Activated CD4-positive, alpha-beta T cell treated with anti-CD3 and anti-CD28 coated beads for 24 hours (primary cell): ENCODE measurements at places on chromosomes 2 and 18.

DNA sequence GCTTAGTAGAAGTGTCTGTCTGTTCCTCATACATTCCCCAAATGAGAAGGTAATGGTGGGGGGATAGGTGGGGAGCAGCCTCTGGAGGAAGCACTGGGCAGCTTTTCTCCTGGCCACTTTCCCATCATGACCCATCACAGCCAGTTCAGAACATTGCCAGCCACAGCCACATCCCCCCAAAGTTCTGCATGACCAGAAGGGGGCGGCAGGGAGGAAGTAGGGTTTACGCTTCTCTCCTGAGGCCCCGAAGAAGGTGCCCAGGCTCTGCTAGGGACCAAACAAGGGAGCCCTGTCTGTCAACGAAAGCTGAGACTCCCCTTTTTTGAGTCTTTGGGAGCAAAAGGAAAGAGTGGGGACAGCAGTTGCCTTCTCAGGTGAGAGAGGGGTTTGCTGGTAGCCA is 7.7 kb downstream of the IGFBP5 start:
- DNase-seq: peak; percentile 20

GRCh38 chr18:50268022-50268747 is 1.9 kb upstream of the CFAP53 start:
- peak; percentile 75 for DNase-seq

GRCh38 chr2:42663828-42664227 is 95.4 kb downstream of the MTA3 start:
- DNase-seq: no peak

DNA sequence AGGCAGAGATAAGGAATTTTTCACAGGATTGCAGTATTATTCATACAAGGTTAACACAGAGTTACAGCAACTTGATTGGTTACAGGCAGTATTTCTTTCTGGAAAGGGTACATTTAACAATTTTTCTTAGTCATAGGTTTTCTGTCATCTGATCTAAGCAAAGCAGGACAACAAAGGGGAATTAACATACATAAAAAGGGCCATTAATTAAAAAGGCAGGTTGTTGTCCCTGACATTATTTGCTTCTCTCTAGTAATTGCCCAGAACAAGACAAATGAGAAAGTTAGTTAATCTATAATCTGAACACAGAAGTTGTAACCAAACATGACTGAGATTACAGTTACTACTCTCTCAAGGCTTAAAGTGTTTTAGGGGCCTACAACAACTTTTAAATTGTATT is 291.4 kb upstream of the LRRTM4 start:
- DNase-seq: no peak

- DNase-seq: no peak
Observed at GRCh38 chr18:5972298-5972697, 77.0 kb upstream of the TMEM200C start.

DNA sequence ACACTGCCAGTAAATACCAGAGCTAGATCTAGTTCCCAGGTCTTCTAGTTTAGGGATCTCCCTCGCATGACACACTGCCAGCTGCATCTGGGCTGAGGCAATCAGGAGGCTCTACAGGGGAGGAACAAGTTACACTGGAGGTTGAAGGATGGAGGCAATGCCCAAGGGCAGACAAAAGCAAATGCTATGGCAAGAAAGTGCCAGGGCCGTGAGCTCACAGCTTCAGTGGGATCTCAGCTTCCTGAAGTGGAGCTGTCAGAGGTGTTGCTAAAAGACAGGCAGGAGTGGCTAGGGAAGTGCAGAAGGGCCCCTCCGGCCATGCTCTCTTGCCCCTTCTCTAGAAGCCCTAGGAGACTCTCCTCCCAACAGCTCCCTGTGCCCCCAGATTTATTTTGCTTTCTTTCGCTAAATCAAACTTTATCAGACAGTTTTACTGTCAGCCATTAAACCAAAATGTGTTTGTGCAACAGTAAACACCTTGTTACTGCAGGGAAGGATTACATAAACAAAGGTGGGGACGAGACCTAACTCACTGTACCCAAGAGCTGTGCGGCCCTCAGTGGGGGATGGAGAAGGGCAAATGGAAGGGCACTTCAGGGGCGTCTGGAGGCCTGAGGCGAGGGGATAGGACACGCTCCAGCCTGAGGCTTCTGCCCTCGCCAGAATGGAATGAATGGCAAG is 39.4 kb upstream of the PKDCC start:
- DNase-seq: no peak

GRCh38 chr2:10382354-10383061 is 65.6 kb downstream of the ODC1 start:
- DNase-seq: no peak

DNA sequence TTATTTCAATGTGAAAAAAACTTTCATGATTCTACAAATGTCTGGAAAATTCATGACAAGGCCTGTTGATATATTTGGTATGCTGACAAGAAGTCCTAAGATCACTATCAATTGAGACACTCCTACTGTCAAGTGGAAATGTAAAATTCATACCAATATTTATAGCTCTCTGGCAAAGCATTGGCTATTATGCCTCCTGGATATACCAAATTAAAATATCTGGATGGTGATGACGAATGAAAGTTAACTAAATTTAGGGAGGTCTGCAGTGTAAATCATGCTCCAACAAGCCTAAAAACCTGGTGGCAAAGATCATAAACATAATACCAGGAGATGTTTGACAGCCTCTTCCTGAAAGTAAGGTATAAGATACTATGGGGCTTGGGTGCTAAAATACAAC is 41.1 kb upstream of the TCF4 start:
- no peak for DNase-seq

DNA sequence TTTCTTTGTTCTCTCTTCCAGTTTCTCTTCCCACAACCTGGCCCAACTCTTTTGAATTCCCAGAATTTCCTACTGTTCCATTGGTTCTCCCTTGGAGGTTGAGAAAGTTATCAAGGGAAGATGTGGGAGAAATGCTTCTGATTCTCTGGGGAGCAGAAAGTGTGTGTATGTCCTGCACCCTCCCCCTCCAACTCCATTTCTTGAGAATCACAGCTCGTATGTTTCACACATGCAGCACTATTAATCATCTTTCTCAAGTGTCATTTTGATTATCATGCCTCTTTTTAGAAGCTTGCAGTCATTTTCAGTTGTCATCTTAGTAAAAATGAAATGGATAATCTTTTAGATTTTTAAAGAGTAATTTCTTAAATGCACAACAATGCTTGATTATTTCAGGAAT is 296.8 kb upstream of the SLC39A10 start:
- no peak for DNase-seq

DNA sequence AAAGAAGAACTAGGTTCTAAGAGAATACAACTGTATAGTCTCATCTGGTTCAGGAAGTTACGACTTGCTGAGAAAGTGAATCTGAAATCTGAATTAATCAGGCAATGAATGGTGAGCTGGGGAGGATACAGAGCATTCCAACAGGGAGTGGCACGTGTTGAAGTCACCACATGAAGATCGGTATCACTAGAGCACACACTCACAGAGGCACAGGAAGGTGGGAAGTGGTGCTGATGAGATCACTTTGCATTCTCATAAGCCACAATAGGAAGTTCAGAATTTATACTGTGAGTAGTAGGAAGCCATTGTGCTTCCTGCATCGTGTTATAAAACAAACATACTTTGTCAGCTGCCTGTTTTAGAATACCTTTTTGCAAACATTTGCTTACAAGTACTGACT is 615.0 kb upstream of the DDX18 start:
- DNase-seq: no peak

DNA sequence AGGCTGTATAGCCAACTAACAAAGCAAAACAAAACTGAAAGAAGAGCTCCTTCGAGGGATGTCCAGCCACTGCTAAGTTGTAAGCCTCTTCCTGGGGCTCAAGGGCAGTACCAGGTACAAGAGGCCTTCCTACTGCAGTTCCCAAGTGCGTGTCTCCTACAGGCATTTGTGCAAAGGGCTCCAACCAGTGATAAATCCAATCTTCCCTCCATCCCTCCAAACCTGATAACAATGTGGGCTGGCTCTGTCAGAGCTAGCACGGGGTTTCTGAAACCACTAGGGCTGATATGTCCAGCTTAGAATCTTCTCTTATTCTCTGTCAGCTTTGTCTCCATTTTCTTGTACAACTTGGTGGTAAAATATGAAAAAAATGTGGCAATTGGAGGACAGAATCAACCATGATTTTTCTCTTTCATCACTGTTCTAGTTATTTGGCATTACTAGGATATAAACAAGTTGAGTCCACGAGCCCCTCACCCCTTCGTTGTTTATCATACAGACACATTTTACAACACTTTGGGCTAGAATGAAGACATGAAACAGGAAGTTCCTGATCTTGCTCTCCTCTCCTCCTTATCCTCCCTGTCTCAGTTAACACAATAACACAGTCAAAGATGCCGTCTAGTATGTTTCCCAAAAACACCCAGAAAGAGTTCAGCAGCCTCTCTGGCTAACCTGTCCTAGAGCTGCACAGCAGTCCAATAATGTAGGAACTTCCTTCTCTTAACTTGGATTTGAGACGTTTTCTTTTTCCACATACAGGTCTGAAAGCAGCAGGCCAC is 35.4 kb upstream of the WIPF1 start:
- DNase-seq: no peak

DNA sequence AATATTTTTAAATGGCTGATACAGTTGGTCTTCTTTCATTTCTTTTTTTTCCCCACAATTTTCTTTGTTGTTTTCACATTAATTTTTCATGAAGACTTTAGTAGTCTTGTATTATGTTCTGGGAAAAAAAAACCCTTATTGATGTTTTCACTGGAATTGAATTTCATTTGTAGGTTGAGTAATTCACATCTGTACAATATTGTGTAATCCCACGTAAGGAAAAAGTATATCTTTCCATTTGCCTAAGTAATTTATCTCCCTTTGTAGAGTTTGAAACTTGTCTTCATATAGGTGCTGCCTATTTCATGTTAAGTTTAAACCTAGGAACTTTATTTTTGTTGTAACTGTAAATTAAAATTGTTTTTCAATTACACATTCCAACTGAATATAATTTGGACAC is 2.0 kb downstream of the DNAJC27 start:
- DNase-seq: no peak

DNA sequence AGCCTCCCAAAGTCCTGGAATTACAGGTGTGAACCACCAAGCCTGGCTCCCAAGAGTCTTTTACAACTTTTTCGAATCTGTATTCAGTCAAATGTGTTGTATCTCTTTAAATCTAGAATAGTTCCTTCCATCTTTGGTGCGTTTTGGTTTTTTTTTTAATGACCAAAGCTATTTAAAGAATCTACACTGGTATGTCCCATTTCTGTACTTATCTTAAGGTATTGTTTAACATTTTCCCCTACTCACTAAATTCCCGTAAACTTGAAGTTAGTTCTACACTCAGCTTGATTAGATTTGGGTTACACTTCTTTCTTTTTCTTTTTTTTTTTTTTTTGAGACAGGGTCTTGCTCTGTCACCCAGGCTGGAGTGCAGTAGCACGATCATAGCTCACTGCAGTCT is 63.8 kb downstream of the TMEM237 start:
- no peak for DNase-seq

- DNase-seq: no peak
Observed at GRCh38 chr18:9982711-9983110, 68.9 kb downstream of the VAPA start.

GRCh38 chr18:44915661-44916060 is 235.0 kb downstream of the SETBP1 start:
- DNase-seq: no peak

DNA sequence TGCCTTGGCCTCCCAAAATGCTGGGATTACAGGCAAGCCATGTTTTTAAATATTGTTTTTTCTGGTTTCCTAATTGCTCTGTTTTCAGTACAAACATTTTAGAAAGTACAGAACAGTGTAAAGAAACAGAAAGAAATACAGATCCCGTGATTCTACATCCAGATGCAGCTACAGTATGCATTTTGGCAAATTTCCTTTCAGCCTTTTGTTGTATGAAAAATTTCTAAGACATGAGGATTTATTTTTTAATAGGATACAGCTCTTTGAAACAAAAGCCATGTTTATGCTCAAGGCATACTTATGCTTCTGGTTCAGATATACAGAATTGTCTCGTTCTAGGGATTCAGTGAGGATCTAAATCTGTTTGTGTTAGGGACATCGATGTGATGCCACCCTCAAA is 109.5 kb downstream of the MAP2 start:
- no peak for DNase-seq

DNA sequence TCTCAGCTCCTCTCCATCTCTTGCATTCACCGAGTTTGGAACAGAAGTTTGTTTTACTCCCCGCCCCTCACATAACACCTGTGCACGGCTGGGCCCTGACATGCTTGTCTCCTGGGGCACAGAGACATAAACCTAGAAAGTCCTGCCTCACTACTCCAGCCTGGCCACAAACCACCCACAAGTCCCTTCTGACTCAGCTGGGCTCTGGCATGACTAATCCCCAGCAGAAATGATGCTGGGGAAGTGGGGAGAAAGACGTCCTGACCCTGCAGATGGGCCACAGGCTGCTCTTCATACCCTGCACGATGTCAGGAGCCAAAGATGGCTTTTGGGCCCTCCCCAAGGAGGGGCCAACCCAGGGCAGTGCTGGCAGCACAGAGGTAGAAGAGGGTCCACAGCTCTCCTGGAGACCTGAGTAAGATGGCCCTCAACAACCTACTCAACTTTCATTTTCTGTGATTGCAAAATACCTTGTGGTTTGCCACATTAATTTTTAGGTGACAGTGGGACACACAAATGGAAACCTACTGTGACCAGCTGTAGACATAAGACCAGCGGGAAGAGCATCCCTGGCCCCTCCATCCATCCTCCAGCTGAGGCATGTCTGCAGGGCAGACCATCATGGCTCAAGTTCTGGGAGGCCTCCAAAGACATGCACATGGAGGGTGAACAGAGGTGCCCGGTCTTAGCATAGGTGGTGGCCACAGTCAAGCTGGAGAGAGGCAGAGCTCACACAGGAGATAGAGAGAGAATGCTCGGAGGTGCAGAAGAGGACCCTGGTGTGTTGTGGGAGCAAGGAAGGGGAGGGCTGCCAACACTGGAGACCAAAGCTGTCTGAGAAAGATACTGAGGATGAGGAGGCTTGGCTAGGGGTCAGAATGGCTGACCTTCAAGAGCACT is 40.0 kb downstream of the DNMT3A start:
- peak; percentile 52 for DNase-seq

- DNase-seq: no peak
Observed at GRCh38 chr18:59395226-59396175, 36.4 kb upstream of the LMAN1 start.

- DNase-seq: no peak
Observed at GRCh38 chr2:62112179-62112578, 83.7 kb upstream of the B3GNT2 start.

GRCh38 chr18:7256618-7257425 is 25.9 kb downstream of the LRRC30 start:
- no peak for DNase-seq
